ENCODE measurements at places on chromosomes 12 and 14.

DNA sequence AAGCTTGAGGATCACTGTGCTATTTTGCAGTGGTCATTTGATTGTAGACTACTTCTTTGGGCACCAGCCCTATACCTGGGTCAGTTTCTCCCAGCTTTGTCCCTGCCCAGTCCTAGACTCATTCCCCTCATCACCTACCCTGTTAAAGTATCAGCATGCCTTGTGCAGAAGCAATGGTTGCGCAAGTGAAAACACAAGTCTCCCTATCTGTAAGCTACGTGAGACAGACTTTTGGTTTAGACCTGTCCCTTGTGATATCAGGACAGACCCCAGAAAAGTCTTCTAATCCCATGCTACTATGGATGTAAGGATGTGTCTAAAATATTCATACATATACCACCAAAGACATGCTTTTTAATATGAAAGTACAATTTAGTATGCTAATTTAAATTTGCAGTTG is 88.8 kb upstream of the ATP2B1 start:
- no peak for DNase-seq

DNA sequence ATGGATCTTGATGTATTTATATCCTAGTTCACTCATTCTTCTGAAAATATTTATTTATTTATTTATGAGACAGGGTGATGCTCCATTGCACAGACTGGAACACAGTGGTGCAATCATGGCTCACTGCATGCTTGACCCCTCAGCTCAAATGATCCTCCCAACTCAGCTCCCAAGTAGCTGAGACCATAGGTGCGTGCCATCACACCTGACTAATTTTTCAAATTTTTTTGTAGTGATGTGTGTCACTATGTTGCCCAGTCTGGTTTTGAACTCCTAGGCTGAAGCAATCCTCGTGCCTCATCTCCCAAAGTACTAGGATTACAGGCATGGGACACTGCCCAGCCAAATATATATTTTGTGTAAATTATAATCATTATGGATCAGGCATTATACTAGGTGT is 595.6 kb upstream of the ATP2B1 start:
- no peak for DNase-seq

DNA sequence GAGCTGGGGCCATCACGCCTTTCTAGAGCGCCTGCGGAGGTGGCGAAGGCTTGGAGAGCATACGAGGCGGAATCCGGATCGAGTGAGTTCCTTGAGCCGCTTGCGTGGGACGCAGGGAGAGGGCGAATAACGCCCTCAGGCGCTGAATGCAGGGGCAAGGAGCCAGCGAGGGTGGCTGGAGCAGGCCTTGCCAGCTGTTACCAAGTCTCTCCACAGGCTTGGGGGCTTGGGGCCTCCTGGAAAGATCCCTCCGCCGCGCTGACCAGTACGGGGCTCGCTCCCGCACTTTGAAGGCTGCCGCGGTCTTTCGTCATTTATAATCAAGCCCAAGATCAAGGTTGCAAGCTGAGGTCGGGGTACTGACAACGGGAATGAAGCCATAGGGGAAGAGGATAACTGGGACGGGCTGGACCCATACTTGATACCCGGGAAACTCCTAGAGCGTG is 1.2 kb downstream of the FLRT2 start:
- no peak for DNase-seq

DNA sequence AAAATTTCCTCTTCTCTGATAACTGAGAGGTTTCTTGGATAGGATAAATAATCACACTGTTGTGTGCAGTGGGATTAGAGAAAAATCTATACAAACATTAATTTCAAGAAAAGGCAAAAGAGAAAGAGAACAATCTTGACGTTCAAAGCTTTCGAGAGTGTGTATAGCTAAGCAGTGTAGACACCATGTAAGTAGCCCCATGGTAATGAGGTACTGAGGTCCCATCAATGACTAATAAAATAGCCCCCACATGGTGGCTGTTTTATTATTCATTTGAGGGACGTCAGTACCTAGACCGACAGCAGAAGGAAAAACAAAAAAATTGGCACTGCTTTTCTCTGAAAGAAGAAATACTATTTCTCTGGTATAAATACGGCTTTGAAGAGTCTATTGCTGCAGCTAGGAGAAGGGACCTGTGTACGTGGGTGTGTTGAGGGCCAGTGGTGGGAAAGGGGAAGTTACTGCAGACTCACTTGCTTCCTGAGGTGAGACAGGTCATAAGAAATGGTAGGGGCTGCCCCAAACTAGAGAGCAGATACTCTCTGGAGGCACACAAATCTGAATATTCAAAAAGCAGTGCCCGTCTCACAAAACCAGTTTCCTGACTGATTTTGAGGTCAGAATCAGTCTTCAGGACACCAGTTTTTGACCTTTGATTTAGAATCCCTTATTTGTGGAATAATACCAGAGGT is 339.8 kb downstream of the EMP1 start:
- no peak for DNase-seq

DNA sequence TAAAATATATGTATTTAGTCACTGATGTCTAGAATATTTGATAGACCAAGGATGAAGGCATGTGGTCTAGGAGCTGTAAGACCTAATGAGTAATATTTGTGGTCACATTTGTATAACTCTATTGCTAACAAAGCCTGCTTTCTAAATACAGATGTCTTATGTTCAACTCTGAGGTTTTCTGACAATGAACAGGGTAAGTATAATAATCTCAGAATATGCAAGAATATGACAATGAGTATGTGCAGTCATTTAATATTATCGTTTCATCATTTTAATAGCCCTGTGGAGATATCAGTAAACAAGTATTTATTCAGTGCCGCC is 389.6 kb downstream of the LRIG3 start:
- no peak for DNase-seq

- no peak for DNase-seq
Measured at GRCh38 chr12:40942326-40942725, 245.8 kb upstream of the PDZRN4 start.

- no peak for DNase-seq
Measured at GRCh38 chr14:55059333-55059732, 7.9 kb downstream of the MAPK1IP1L start.

DNA sequence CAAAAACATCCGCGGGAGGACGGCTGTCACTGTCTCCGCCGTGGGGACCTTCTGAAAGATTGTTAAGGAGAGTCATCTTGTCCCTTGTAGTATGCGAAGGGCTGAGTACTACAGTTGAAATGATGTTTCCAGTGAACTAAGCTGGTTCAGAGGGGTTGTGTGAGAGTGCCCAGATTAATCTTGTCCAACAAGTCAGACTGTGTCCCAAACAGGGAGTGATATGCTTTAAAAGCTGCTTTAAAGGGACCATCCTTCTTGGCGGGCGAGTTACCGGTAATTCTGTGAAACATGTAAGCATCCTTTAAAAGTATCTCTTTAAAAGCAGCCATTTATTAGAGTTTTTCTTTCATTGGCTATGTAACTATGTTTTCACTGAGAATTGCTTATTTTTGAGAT is 1.1 kb downstream of the WDR20 start:
- no peak for DNase-seq

DNA sequence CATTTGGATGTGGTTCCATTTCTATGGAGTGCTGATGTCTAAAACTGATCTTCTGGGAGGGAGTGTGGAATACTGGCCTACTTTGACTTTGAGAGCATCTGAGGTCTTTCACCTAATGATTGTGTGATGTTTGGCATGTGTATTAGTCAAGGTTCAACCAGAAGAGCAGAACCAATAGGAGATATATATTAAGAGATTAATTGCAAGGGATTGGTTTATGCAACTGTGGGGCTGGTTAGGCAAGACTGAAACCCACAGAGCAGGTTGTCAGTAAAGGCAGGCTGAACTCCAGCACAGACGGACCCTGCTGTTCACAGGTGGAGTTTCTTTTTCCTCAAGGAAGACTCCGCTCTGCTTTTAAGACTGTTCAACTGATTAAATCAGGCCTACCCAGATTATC is 11.6 kb downstream of the BMAL2 start:
- no peak for DNase-seq
